SK-N-SH (cell line): ENCODE measurements at places on chromosomes 5 and 9.
A peak's percentile ranks its signal among the peaks of the same experiment; 100 is the strongest.

GRCh38 chr9:125137200-125137599 is 6.1 kb downstream of the SCAI start:
- no peak for DNase-seq

DNA sequence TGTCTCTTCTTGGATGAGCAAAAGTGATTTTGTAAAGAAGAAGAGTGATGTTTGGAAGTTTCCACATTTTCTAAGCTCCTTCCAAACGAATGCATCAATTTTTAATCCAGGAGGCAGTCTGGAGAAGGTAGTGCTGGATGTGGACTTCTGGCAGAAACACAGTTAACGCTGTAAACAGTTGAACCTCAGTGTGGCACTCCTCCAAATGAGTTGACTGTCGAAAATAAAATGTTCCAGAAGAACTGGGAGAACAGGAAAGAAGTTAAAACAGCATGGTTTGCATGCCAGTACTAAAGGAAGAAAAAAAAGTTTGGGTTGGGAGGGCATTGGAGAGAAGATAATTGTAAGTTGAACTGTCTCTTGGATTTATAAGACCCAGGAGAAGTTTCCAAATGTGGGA is 6.5 kb downstream of the ZNF462 start:
- no peak for DNase-seq

GRCh38 chr9:26562338-26562737 is 330.3 kb downstream of the CAAP1 start:
- no peak for DNase-seq

DNA sequence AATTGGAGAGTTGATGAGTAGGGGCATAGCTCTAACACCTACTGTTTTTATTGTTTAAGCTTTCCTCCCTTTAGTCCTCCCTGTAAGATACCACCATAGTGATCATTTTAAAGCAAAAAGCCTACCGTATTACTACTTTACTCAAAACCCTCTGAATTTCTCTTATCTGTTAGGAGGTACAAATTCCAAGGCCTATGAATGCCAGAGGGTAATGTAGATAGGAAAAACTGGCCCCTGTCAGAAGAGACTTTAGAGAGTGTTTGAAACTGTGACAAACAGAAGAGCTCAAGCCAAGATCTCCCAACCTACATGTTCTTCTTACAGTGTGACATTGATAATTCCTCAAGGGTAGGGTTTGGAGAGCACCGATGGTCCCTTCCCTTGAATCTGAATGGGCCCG is 7.2 kb upstream of the SLC44A1 start:
- DNase-seq = no peak

DNA sequence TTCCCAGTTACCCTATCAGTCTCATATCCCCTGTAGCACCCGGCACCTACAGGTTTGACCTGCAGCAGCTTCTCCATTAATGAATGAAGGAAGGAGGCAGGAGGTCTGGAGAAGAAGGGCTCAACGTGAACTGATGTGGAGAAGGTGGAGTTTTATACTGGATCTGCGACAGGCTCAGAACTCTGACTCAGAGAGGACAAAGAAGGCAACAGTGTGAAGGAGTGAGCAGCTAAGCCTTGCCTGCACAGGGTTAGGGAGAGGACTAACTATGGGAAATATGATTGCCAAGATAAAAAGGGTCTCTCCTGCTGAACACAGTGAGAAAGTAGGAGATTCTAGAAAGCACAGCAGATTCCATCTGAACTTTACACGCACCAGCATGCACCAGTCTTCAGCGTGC is 23.6 kb downstream of the RASEF start:
- DNase-seq = no peak

- DNase-seq = no peak
Measured at GRCh38 chr5:173496129-173496882, 120.1 kb downstream of the BOD1 start.

- DNase-seq = no peak
Measured at GRCh38 chr5:179154346-179154990, 94.3 kb downstream of the ZNF354C start.

DNA sequence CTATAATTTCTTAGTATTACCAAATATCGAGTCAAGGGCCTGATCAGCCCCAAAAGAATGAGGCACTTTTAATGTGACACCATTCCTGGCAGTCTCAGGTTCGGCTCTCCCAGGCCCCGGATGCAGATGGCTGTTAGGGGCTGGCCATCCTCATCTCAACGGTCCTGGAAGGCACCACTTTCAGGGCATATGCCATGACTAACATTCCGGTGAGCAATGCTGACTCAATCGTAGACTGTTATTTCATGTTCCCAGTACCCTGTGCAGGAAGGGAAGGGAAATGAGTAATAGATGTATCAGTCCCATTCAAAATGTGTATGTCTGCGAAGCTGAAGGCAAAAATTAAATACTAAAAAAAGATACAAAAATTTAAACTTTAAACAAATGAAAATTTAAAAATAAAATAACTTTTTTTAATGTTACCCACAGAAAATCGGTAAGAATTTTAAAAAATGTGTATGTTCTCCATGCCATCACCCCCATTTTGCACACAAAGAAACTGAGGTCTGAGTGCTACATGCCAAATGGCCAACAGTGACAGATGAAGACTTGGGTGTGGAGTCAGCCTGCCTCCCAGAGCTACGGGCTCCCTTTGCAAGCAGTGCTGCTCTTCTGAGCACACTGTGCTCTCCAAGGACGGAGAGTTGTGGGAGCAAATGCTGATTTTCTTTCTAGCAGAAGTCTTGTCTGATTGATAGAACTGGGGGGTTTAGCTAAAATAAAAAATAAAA is 79.0 kb downstream of the GLDC start:
- DNase-seq = no peak

GRCh38 chr5:79961716-79962574 is 29.1 kb downstream of the MTX3 start:
- peak; percentile 7 for DNase-seq
